ENCODE measurements at places on chromosomes 2 and 18.

DNA sequence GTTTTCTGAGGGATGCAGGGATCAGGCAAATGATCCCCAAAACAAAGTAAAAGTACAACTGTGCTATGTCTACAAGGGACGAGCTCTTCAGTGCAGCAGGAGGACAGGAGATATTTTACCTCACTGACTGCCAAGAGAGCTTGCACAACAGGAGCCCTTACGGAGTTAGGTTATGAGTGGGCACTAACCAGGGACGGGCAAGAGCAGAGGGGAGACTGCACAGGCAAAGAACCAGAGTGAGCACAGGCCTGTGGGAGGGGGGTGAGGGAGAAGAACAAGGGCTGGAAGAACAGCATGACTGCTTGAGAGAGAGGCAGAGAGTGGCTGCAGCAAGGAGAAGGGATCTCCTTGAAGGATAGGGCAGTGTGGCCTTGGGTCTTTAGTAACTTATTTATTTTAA, 101.1 kb upstream of the PID1 start:
- DNase-seq: no peak

GRCh38 chr2:74103763-74104162, 43.9 kb downstream of the BOLA3 start:
- no peak for DNase-seq

- DNase-seq: no peak
These were observed 83.6 kb downstream of the COLEC12 start for GRCh38 chr18:416930-417329.

DNA sequence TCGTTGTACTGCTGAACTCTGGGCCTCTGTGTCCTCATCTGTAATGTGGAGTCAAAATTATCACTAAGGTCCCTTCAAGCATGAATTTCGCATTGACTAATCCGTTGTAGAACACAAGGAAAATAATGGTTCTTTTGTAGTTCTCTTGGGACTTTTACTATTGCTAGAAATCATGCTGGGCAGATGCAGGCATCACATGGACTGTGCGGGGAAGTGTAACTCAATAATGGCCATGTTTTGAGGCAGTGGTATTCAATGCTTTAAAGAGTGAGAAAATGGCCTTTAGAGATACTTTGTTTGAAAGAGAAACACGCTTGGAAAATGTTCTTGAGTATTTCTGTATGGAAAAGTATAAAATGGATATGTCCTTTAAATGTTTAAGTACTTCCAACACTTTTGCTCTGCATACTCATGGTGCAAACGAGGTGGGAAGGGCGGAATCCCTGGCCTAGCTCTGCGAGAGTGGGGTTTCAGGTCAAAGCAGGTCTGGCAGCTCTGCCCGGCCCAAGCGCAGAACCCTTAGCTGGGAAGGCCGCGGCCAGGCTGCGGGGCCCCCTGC, 117.3 kb upstream of the MSTN start:
- no peak for DNase-seq

GRCh38 chr2:26355038-26355995, 8.7 kb upstream of the ADGRF3 start:
- DNase-seq: no peak

Measured in stimulated activated CD8-positive, alpha-beta memory T cell treated with anti-CD3 and anti-CD28 coated beads, Interleukin-7, amount 100 ng/mL, for 1 hour (primary cell).